Temporal lobe (tissue), 4 donors: ENCODE measurements at places on chromosomes 3 and 15. TPM values are rescaled to one million over a fixed set of nuclear protein-coding genes. Genes with fewer than 3 reads are reported as not detected.

The LRRC31 gene
- not detected for total RNA-seq

The TNNC1 gene
- 0.49 TPM for total RNA-seq

The KCNH8 gene
- total RNA-seq, result 6.6 TPM

The BNIP2 gene
- total RNA-seq, result 52.1 TPM

The CNBP gene
- total RNA-seq, result 144 TPM

The TMEM108 gene
- 18.4 TPM for total RNA-seq

The KCNAB1 gene
- total RNA-seq, result 19.9 TPM

The MUSTN1 gene
- total RNA-seq, result 0.74 TPM

The GOLGA6B gene
- not detected for total RNA-seq

The BLM gene
- total RNA-seq, result 4.2 TPM

The C15orf62 gene
- not detected for total RNA-seq

The CACNA1D gene
- 20.9 TPM for total RNA-seq

The CCNB2 gene
- 2.7 TPM for total RNA-seq

The CPLX3 gene
- 0.49 TPM for total RNA-seq

The ALDH1L1 gene
- total RNA-seq, result 3.4 TPM

The PIF1 gene
- 1.2 TPM for total RNA-seq

The KBTBD8 gene
- total RNA-seq, result 9.8 TPM

The CYP1A2 gene
- total RNA-seq, result not detected

The SPSB4 gene
- total RNA-seq, result 7.6 TPM

The ABHD14A gene
- total RNA-seq, result 11.6 TPM

The COL6A5 gene
- under 0.01 TPM for total RNA-seq

The PLA2G4E gene
- not detected for total RNA-seq

The PLIN1 gene
- total RNA-seq, result under 0.01 TPM

The ARGFX gene
- not detected for total RNA-seq

The CSTA gene
- not detected for total RNA-seq

The EIF2B5 gene
- total RNA-seq, result 29.7 TPM
